ENCODE measurements at places on chromosomes 2 and 18. TPM values are rescaled to one million over a fixed set of nuclear protein-coding genes. Genes with fewer than 3 reads are reported as not detected.

The MARCHF4 gene
- not detected for polyA plus RNA-seq

The SPP2 gene
- not detected for polyA plus RNA-seq

The XRCC5 gene
- 80.2 TPM for polyA plus RNA-seq

The MAP3K20 gene
- 30.2 TPM for polyA plus RNA-seq

The COL4A4 gene
- polyA plus RNA-seq: 14.9 TPM

Data from aorta (tissue), 5 donors.